ENCODE measurements at places on chromosomes 3 and 15. TPM values are rescaled to one million over a fixed set of nuclear protein-coding genes. Genes with fewer than 3 reads are reported as not detected.
A peak's percentile ranks its signal among the peaks of the same experiment; 100 is the strongest.

GRCh38 chr3:187744169-187745151, 808 bp downstream of the BCL6 start:
- peak; percentile 74 for DNase-seq

GRCh38 chr3:69594286-69594685, 145.0 kb upstream of the MITF start:
- no peak for DNase-seq

Gene CCR1
- total RNA-seq: 26.0 TPM

DNA sequence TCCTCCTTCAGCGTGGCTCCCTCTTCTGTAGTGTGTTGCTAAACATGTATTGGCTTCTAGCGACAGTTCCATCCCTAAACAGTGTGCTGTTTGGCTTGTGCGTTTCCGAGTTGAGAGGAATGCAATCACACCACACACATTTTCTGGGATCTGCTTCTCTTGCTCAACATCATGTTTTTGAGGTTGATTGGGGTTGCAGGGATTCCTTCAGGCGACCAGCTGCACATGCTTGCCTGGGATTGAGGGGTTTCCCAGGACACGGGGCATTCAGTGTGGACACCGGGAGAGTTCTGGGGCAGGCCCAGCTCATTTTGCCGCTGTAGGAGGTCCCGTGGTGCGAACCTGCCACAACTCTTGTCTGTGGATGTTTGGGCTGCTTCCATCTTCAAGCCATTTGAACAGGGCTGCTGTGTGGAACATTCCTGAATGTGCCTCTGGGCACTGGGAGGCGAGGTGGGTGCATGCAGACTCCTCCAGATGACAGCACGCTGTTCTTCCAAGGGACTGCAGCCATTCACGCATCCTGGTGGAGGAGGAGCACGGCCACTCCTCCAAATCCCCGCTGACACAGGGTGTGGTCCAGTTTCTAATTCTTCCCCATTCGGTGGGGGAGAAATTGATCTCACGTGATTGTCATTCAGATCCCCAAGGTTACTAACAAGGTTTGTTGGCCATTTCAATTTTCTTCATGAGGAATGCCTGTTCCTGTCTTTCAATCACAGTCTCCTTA, 82.8 kb downstream of the PLXNA1 start:
- no peak for DNase-seq

Gene PGBD4
- total RNA-seq: 4.0 TPM

Gene LRRN1
- total RNA-seq: 1.6 TPM

Gene DISP2
- 0.26 TPM for total RNA-seq

GRCh38 chr3:128066114-128066513, 13.9 kb downstream of the SEC61A1 start:
- DNase-seq: no peak

GRCh38 chr3:119781330-119782198, at the start of gene NR1I2:
NR1I2 (plus strand) TSS chr3:119782101.
- DNase-seq: no peak

Gene SI
- total RNA-seq: not detected

Gene CD86
- 6.9 TPM for total RNA-seq

DNA sequence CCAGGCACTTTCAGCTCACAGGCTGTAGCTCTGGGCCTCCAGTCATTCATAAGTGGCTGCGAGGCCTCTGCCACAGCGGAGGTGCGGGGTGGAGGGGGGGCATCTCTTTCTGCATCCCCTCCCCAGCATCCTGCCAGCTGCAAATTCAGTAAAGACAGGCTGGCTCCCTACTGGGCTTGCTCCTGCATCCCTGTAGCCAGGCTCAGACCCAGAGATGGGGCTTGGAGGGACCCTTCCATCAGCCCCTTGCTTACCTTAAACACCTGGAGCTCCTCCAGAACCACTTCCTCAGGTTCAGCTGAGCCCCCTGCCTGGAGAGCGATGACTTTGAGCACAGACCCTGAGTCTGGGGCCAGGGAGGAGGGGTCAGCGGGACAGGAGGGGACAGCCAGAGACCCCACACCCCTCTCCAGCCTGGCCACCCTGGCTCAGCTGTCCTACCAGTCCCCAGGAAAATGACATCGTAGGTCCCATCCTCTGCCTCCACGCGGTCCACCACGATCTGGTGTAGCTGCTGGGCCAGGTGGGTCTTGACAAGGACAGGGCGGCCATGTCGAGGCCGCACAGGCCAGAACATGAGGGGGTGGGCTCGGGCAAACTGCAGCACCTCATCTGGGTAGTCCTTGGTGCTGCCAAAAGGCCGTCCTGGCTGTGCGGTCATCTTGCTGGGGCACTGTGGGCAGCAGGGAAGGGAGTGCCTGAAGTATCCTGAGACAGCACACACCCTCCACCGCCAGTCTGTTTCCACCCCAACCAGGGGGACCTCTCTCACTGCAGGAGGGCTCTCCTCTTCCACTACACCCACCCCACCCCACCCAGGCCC, 5.3 kb downstream of the SEMA3G start:
- no peak for DNase-seq

- no peak for DNase-seq
Measured at GRCh38 chr15:70092464-70093027, 5.2 kb downstream of the TLE3 start.

Gene RLBP1
- not detected for total RNA-seq

- no peak for DNase-seq
Measured at GRCh38 chr15:40069178-40070165, 30.5 kb upstream of the SRP14 start.

GRCh38 chr3:183393625-183394024, 34.8 kb downstream of the MCF2L2 start:
- no peak for DNase-seq

- no peak for DNase-seq
Measured at GRCh38 chr15:32908135-32908801, 190.5 kb downstream of the GREM1 start.

DNA sequence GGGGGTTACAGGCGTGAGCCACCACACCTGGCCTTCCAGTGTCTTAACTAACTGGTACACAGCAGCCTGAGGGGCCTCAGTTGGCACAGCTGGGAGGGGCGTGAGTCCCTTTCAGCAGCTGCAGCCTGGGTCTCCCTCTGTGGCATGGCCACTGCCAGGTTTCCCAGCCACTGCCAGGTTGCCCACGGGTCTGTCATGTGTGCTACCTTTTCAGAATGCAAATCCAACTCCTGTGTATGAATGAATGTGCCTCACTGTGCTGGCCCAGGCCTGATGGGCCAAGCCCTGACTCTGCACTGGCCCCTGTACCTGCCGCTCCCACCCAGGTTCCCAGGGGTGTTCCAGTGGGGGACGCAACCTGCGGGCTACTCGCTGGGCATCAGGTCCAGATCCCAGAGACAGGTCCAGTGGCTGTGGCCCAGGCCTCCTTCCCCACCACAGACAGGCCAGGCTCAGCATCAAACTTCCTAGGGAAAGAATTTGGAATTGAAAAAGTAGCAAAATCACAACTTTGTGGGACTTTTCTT, 26.0 kb downstream of the WHAMM start:
- no peak for DNase-seq

DNA sequence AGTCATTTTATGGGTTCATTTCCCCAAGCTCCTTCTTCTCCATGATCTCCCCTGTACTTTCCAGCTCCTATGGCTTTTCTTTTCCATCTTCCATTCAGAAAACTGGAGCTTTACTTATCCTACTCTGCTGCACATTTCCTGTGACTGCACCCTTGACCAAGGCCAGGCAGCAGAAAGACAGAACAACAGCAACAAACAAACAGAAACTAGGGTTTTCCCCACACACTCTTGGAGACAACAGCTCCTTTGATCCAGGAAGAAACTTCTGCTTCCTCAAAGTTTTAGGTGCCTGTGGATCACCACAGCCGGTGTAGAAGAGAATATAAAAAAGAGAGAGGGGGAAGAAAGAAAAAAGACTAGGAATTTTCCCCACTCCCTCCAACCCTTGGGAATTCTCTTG, 342.3 kb upstream of the CFAP20DC start:
- no peak for DNase-seq

GRCh38 chr15:81265944-81266775, 57.8 kb downstream of the STARD5 start:
- peak; percentile 91 for DNase-seq

Gene PRR20G
- total RNA-seq: not detected

DNA sequence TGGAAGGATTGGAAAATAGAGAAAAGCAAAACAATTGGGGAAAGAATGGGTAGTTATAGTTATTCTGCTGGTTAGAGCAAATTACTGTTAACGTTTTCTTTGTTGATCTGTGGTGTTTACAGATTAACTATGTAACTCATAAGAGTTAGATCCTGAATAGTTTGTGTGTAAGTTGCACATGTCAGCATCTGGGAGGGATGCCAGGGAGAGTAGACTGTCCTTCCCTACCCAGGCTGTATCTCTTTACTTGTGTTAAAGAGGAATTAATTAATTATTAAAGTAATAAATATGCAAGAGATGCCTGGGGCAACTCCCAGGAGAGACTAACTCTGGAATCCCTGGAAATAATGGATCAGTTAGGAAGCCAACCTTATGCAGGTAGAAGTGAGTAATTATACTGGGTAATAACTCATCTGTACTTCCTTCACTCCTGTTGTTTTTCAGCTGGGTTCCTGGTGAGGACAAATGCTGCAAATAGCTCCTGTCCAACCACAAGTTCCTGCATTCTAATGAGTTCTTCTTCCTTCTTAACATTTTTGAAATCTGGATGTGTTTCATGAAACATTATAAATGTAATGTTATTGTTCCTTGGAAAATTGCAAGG, 18.9 kb downstream of the GHRL start:
- DNase-seq: no peak
